ENCODE measurements at places on chromosomes 4 and X.

- no peak for DNase-seq
Observed at GRCh38 chr4:16516796-16517439, 290.6 kb upstream of the TAPT1 start.

GRCh38 chr4:123232439-123232838 is 164.2 kb upstream of the SPRY1 start:
- DNase-seq, result no peak

DNA sequence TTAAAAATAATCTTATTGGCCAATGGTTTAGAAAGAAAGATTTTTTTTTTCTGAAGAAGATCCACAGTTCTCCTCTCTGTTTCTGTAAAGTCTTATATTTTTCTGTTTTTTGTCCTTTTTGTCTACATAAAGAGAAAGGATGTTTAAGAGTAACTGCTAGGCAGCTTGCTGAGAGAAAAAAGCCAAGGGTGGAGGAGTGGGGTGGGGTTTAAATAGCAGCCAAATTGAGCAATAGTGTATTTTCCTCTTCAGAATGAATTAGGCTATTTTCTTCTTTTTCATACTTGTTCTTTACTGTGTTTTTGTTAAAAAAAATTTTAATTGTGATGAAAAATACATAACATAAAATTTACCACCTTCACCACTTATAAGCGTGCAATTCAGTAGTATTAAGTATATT is 224.6 kb downstream of the SOWAHB start:
- no peak for DNase-seq

- DNase-seq, result no peak
Observed at GRCh38 chr4:184252136-184253071, 34.7 kb upstream of the ENPP6 start.

- no peak for DNase-seq
Observed at GRCh38 chrX:118864063-118864635, 40.5 kb downstream of the ZCCHC12 start.

- no peak for DNase-seq
Observed at GRCh38 chr4:74391890-74392475, 27.0 kb downstream of the EREG start.

GRCh38 chrX:12170755-12171154 is 32.5 kb downstream of the FRMPD4 start:
- DNase-seq, result no peak

- DNase-seq, result no peak
Observed at GRCh38 chrX:100584611-100585010, at the start of gene TNMD. TNMD (plus strand) TSS chrX:100584936; CDS start chrX:100585019, 83 bp downstream.

- no peak for DNase-seq
Observed at GRCh38 chrX:117094149-117094548, 631.4 kb upstream of the CT83 start.

- DNase-seq, result no peak
Observed at GRCh38 chrX:53318766-53319353, 37.5 kb upstream of the IQSEC2 start.

GRCh38 chr4:16875487-16875886 is 23.0 kb downstream of the LDB2 start:
- no peak for DNase-seq

- no peak for DNase-seq
Observed at GRCh38 chr4:118154649-118155048, 120.4 kb downstream of the NDST3 start.

GRCh38 chr4:155339588-155339987 is 37.2 kb downstream of the MAP9 start:
- no peak for DNase-seq

- DNase-seq, result no peak
Observed at GRCh38 chr4:52956691-52957090, 94.6 kb downstream of the RASL11B start.

Measured in activated T-cell treated with anti-CD3 and anti-CD28 coated beads, Interleukin-2, amount 50 U/mL, for 24 hours (primary cell).